ENCODE measurements at places on chromosomes 3 and 15.

- DNase-seq: peak; percentile 36
These were observed 759 bp upstream of the TTBK2 start for GRCh38 chr15:42921342-42921731.

- DNase-seq: no peak
These were observed 205.3 kb upstream of the WNT5A start for GRCh38 chr3:55692295-55692956.

DNA sequence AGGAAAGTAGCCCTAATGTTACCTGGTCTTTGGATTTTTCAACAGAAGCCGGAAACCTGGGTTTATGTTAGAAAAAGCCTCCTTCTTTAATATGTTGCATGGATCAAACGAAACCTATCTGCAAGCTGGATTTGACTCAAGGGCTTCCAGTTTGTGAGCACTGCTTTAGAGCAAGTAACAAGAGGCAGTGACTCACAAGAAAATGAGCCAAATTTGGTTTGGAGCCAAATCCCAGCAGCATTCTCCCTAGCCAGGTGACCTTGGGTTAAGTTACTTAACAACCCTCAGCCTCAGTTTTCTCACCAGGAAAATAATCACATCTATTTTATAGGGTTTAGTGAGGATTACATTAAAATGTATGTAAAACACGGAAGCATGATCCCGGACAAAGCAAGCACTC lies 215.2 kb upstream of the PRICKLE2 start:
- DNase-seq: no peak

DNA sequence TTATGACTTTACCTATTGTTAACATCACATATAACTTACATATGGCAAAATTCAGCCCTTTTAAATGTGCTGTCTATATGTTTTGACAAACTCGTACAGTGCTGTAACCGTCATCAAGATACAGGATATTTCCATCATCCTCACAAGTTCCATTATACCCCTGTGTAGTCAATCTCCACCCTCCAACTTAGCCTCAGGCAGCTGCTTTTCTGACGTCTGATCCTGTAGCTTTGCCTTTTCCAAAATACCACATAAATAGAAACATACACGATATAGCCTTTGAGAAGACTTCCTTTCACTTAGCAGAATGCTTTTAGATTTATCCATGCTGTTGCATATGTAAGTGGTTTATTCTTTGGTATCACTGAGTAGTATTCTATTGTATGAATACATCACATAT lies 47.1 kb downstream of the SLC12A1 start:
- no peak for DNase-seq

- DNase-seq: no peak
These were observed 47.3 kb downstream of the ITGA11 start for GRCh38 chr15:68384451-68385239.

GRCh38 chr3:195458316-195458717 lies 15.5 kb upstream of the ACAP2 start:
- no peak for DNase-seq

DNA sequence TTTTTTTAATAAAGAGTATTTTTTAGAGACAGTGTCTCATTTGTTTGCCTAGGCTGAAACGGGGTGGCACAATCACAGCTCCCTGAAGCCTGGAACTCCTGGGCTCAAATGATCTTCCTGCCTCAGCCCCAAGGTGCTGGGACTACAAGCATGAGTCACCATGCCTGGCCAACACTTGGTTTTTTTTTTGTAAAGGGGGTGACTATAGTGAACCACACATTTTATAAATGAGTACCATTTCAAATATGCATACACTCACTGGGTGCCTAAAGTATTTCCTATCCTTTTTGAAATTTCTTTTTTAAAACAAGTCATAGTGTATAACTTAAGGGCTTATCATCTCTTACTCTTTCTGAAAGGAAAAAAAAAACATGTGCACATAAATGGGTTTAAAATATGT lies 325.2 kb upstream of the MEIS2 start:
- DNase-seq: no peak

- no peak for DNase-seq
These were observed 123.4 kb downstream of the EEFSEC start for GRCh38 chr3:128276577-128277183.

- no peak for DNase-seq
These were observed 27.9 kb upstream of the STRIT1 start for GRCh38 chr3:155321418-155321817.

DNA sequence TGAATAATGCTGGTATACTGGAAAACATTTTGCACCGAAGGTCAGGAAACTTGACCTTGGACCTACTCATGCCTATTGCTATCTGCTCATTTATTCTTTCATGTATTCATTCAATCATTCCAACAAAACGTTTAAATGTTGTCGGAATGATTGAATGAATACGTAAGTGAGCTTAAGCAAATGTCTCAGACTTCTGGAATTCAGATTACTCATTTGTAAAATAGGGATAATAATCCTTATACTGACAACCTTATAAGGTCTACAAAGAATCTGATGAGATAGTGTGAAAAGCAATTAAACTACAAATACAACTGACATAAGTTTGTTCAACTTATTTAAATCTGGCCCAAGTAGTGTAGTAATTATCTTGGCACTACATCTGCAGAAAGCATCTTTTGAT lies 288.7 kb downstream of the WDR72 start:
- no peak for DNase-seq

GRCh38 chr15:48624700-48625099 lies 20.8 kb downstream of the FBN1 start:
- DNase-seq: no peak

- DNase-seq: peak; percentile 6
These were observed 762 bp downstream of the CTNNB1 start for GRCh38 chr3:41199866-41200668.

- no peak for DNase-seq
These were observed 12.2 kb upstream of the SLC7A14 start for GRCh38 chr3:170598091-170598502.

DNA sequence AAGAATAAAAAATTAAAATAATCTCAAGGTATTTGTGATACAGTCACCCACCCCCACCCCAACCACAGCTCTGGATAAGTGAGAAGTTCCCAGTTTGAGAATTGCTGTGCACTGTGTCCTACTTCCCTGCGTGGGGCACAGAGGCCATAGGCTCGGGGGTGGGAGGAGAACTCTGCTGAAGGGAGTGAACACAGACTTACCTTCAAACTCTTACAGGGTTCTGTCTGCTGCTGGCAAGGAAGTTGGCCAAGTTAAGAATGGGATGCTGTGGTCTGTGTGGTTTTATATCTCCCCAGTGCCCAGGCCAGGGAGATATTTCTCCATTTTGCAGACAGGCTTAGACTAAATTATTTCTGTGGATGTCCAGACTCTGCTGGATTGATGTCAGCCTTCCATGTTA lies 37.6 kb downstream of the SPTSSB start:
- DNase-seq: no peak

- DNase-seq: no peak
These were observed 131.0 kb upstream of the UMPS start for GRCh38 chr3:124599147-124599765.

DNA sequence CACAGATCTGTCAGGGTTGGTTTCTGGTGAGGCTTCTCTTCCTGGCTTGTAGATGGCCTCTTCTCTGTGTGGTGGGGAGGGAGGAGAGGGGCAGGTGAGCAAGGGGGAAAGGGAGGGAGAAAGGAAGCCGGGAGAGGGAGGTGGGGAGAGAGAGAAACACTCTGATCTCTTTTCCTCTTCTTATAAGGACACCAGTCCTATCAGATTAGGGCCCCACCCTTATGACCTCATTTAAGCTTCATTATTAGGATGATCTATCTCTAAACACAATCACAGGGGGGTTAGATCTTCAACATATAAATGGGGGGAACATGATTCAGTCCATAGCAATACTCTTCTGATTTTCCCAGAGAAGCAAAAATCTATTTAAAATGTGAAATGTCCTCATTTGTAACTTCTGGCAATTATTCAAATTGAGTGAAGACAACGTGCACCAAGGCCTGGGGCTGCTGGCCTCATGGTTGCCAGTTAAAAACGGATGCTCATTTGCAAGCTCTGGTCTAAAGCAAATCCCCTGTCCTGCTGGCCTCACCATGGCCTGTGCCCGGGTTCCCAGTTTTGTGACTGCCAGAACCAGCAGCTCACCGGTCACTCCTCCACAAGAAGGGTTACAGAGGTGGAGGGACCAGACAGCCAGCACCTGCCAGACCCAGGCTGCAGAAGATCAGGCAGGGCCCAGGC lies 8.3 kb downstream of the POMGNT2 start:
- no peak for DNase-seq

GRCh38 chr3:29398787-29399186 lies 117.9 kb downstream of the RBMS3 start:
- no peak for DNase-seq

DNA sequence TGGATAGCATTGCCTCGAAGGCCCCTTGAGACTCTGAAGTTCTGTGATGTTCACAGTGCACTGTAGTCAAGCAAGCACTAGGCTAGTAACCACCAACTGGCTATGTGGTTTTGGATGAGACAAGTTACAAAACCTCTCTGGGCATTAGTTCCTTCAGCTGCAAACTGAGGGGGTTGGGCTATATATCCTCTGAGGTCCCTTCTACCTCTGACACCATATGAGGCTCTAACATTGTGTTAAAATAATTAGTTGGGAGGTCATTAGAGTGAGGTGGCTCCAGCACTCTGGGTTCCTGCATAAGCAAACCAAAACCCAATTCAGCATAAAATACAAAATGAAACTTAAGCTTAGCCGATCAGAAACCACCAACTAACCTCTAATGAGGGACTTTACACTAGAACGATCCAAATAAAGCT lies 209.5 kb upstream of the LRRN1 start:
- no peak for DNase-seq

- DNase-seq: peak; percentile 57
These were observed 3.7 kb downstream of the IQSEC1 start for GRCh38 chr3:13069495-13069894.

DNA sequence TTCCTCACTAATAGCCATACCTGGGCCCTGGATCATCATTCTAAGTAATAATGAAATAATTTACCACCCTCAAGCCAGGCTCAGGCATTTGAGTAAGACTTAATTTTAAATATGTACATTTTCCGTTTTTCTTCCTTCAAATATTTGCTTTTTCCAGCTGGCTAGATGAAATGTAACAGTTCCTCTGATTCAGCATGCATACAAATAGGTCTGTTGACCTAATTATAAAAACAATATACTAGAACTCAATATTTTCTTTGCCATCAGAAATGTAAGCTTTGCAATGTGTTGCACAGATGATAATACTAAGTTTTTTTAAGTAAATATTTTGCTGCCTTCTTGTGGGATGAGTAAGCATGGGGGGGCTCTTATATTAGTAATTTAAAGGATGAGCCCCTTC lies 91.6 kb downstream of the FEZF2 start:
- DNase-seq: no peak

- DNase-seq: no peak
These were observed 229.7 kb downstream of the NECTIN3 start for GRCh38 chr3:111301238-111301798.

GRCh38 chr3:70631716-70632307 lies 319.4 kb upstream of the MDFIC2 start:
- no peak for DNase-seq

- no peak for DNase-seq
These were observed 52.5 kb downstream of the EOMES start for GRCh38 chr3:27669591-27669990.

DNA sequence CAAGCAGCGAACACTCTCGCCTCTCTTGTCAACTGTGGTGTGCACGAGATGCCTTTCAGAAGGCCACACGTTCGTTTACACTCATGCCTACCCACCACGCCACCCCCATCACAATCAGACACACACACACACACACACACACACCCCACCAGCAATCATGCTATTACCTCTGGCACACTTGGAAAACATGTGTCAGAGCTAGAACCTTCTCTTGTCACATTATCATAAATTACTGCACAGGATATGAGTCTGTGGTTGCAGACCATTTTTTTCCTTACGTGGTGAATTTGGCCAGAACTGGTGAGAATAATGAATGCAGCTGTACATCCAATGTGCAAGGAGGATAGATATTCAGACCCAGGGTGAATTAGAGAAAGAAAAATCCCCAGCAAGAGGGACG lies 52.4 kb downstream of the TRIM69 start:
- DNase-seq: no peak

DNA sequence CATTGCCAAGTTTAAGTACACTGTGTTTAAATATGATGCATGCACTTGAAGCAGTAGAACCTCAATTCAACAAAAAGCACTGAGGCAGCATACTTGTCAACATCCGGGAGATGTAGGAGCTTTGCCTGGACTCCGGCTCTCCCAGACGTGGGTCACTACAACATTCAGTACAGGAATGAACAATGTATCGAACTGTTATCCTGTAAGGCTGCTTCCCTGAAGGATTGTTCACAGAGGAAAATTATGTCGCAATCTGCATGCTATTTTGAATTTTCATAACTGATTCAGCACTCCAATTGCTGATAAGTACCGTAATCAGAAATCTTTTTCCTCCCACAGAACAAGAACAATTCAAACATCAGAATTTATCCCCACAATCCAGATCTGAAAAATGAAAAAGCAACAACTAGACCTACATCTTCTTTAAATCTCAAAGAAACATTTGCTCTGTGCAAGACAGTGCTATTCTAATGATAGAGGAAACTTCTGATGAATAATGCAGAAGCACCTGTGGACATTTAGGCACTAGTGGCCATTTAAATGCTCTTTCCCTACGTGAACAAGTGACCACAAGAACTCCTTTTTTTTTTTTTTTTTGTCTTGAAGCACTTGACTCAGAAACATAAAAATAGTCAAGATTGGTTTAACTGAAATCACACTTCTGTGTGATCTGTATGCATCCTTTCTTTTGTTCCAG lies 113.4 kb downstream of the PLCH1 start:
- no peak for DNase-seq

DNA sequence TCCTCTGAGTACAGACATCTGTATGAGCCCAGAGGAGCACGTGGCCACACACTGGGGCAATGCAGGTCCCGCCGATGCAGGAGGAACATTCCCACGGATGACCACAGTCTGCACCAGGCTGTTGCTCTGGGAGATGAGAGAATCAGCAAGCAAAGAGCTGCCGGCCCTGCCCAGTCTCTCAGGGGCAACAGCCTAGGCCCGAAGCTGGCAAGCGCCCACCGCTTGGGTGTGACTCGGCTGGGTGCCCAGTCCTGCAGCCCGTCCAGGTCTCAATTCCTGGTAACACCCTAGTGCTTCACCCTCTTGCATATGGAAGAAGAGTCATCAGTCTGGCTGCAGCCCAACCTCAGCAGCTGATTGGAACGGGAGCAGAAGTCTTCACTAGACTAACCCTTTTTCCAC lies 153.7 kb upstream of the HES1 start:
- DNase-seq: no peak

DNA sequence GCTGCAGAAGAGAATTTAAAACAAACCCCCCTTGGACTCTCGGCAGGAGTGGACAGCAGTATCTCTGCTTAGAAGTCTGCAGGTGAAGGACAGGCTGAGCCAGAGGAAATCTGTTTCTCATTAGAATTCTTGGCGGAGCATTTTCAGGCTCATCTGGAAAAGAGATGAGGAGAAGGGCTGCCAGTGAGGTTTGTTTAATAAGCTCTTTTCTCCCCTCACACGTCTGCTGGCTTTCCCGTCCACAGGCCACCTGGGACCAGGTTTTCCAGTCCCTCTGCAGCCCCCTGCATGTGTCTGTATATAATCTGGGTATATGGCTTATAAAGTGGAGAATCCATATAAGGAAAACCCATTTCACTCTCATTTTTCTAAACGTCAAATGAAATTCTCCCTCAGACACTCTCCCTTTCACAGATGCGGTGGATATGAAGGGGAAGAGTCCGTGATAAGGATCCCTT lies 155.4 kb upstream of the TPM1 start:
- no peak for DNase-seq

- no peak for DNase-seq
These were observed 83.8 kb downstream of the LINGO1 start for GRCh38 chr15:77548589-77549557.

- no peak for DNase-seq
These were observed 26.3 kb downstream of the PXYLP1 start for GRCh38 chr3:141257961-141258360.

GRCh38 chr15:81161160-81161673 lies 27.1 kb downstream of the CFAP161 start:
- no peak for DNase-seq
